Activated naive CD4-positive, alpha-beta T cell treated with anti-CD3 and anti-CD28 coated beads, Interleukin-2, amount 50 U/mL, for 16 hours (primary cell): ENCODE measurements at places on chromosomes 13 and 19.
A peak's percentile ranks its signal among the peaks of the same experiment; 100 is the strongest.

DNA sequence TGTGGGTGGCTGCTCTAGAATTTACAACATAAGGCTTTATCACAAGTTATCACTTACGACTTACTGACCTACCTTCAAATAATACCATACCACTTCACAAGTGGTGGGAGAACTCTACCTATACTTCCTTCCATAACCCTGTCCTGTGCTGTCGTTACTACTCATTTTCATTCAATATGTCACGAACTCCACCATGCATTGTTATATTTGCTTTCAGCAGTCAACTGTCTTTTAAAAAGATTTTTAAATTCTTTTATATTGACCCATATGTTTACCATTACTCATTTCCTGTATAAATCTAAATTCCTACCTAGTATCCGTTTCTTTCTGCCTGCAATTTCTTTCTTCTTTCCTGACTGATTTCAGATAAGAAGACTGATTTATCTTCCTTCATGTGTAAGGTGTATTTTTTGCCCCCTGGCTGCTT is 200.0 kb downstream of the KLF12 start:
- no peak for DNase-seq

DNA sequence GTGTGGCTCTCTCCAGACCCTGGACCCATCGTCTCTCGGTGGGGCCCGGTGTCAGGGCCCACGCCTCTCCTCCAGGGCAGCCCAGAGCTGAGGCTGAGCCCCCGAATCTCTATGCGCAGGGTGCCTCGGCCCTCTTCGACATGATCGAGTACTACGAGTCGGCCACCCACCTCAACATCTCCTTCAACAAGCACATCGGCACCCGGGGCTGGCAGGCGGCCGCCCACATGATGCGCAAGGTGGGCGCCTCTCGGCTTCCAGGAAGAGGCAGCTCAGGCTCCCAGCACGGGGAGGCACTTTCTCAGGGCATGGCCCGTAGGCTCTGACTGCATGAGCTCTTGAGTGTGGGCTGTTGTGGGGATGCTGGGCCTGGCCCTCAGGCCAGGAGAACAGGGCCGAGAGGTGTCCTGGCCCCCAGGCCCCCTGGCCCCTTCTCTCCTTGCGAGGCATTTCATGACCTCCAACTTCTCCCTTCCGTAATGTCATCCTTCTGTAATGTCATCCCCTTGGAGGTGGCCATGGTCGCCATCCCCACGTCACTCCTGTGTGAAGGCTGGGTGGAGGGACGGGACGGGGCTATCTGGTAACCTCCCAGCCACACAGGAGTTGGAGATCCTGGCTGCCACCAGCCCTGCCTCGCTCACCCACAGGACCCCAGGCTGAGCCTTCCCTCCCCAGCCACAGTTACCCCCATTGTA is 19.4 kb downstream of the NKPD1 start:
- no peak for DNase-seq

DNA sequence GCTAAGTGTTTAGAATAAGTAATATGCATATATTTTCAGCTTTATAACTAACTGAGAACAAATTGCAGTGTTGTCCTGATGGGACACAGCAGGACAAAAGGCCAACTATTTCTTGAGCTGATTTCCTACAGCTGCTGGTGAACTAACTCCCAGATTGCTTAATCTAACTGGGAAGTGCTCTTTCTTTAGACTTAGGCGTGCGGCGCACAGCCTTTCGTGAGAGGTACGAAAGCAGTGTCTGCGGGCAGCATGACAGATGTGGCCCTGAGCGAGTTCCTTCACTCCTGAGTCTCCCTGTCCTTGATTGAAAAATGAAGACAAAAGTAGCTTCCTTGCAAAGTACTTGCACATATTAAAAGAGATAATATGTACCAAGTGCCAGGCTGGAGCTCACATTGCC is 47.3 kb upstream of the NPAS1 start:
- no peak for DNase-seq

DNA sequence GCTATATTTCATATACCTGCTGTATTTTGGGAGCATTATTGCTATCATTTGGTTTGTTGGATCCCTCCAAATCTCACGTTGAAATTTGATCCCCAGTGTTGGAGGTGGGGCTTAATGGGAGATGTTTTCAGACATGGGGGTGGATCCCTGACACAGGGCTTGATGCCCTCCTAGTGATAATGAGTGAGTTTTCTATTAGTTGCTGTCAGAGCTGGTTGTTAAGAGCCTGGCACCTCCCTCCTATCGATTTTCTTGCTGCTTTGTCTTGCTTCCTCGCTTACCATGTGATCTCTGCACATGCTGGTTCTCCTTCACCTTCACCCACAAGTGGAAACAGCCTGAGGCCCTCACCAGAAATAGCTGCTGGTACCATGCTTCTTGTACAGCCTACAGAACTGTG is 259.9 kb upstream of the STARD13 start:
- DNase-seq = no peak

DNA sequence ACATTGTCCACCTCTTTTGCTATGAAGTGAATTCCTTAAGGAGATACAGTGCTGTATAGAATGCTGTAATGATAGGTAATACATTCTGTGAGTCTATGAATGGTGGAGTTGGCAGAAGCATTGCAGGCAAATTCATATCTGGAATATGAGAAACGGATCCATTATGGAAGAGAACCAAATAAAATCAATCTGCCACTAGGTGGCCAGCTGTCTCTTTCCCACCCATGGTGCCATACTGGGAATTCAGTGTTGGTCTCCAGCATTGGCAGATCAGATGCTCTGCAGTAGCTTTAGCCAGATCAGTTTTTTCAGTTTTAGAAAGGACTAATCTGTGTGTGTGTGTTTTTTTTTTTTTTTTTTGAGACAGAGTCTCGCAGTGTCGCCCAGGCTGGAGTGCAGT is 27.6 kb downstream of the DNAJC3 start:
- DNase-seq = no peak

GRCh38 chr19:13914777-13915176 is 8.8 kb downstream of the CC2D1A start:
- DNase-seq = no peak

DNA sequence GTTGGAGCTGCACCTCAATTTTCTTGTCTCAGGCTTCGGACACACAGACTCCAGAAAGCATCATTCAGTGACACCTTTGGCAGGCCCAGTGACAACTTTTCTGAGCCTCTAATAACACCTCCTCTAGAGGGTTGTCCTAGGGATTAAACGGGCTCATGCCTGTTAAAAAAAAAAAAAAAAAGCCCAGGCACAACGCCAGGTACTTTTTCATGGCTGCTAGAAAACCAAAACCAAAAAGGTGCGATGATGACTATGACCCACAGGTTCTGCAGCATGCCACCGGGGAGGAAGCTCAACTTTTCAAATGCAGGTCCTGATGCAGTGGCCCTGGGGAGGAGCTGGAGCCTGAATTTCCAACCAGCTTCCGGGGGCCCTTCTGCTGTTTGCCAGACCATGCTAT is 184.2 kb downstream of the ABCC4 start:
- DNase-seq = no peak

DNA sequence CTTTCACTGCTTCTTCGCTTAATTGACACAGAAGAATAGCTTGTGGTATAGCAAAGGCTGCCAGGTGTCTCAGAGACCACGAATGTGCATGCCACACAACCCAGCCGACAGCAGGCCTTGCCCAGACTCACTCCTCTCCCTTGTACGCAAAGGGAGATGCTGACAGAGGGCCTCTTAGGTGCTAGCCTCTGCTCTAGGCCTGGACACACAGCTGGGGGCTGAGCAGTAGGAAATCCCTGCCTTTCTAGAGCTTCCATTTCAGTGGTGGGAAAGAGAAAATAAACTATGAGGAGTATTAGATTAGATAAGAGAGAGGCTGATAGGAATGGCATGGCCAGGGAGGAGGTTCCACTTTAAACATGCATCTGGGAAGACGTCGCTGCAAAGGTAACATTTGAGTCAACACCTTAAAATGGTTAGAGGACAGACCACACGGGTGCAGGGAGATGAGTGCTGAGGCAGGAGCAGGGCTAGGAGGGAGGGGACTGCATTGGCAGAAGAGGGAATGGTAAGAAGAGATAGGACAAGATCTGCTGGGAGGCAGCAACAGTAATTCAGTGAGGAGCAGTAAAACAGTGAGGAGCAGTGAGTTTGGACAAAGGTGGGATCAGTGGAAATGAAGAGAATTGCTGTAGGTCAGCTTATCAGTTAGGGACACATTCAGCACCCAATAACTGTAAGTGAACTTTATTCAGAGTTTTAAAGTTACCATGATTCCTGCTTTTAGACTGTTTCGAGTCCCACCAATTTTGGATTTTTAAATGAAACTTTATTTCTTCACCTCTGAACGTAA is 100.0 kb downstream of the RNF17 start:
- no peak for DNase-seq

- DNase-seq = no peak
Measured at GRCh38 chr19:54042989-54043388, 20.7 kb downstream of the VSTM1 start.

- DNase-seq = no peak
Measured at GRCh38 chr19:38698225-38699026, 45.8 kb downstream of the CAPN12 start.

GRCh38 chr13:94658926-94659597 is 53.3 kb downstream of the SOX21 start:
- no peak for DNase-seq

DNA sequence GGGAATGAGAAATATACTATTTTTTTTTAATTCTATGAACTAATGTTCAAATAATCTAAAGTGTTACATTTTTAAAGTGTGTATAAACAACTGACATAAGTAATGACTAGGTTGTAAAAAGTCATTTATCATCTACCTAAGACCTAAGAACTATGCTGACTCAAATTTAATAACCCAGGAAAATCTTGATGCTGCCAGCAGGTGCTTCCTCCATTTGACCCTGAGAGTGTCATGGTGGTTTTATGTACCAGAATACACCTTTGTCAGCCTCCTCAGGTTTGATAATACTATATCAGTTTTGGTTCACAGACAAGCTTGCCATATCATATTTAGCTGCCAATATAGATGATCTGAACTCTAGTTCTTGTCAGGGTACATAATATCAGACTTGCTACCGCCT is 1151.2 kb downstream of the PCDH17 start:
- no peak for DNase-seq

- no peak for DNase-seq
Measured at GRCh38 chr19:11989112-11989456, 24.2 kb downstream of the ZNF763 start.

- DNase-seq = no peak
Measured at GRCh38 chr13:43831088-43831487, 44.3 kb upstream of the ENOX1 start.

- DNase-seq = no peak
Measured at GRCh38 chr19:4454747-4455718, 2.6 kb downstream of the UBXN6 start.

GRCh38 chr13:104460554-104460953 is 1394.3 kb upstream of the SLC10A2 start:
- no peak for DNase-seq

DNA sequence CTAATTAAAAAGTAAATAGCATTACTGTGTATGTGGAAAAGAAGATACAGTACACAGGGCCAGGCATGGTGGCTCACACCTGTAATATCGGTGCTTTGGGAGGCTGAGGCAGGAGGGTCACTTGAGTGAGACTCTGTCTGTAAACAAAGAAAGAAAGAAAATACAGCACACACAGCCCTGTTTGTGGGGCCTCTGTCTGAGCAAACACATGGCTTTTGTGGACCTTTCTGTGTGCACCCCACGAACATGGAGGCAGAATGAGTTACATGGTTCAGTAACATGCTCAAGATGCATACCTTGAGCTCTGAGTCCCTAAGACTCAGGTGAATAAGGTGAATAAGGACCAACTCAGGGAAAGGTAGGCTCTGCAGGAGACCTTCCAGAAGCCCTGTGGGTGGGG is 20.0 kb upstream of the AMER2 start:
- DNase-seq = no peak

GRCh38 chr13:39374741-39375189 is 228.2 kb downstream of the LHFPL6 start:
- DNase-seq = no peak

- no peak for DNase-seq
Measured at GRCh38 chr19:50893047-50893736, 18.0 kb downstream of the KLK4 start.

GRCh38 chr13:99514801-99515200 is 13.5 kb downstream of the TM9SF2 start:
- no peak for DNase-seq

DNA sequence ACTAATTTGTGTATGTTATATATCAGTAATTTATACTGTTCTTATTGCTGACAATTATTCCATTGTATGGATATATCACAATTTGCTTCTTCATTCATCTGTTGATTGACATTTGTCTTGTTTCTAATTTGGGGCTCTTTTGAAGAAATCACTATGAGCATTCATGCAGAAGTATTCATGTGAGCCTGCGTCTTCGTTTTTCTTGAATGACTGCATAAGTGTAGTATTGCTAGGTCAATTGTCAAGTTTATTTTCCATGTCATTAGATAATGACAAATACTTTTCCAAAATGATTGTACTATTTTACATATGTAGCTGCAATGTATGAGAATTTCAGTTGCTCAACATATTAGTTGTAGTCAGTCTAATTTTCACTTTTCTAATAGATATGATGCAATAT is 1796.9 kb downstream of the SLITRK5 start:
- DNase-seq = no peak

DNA sequence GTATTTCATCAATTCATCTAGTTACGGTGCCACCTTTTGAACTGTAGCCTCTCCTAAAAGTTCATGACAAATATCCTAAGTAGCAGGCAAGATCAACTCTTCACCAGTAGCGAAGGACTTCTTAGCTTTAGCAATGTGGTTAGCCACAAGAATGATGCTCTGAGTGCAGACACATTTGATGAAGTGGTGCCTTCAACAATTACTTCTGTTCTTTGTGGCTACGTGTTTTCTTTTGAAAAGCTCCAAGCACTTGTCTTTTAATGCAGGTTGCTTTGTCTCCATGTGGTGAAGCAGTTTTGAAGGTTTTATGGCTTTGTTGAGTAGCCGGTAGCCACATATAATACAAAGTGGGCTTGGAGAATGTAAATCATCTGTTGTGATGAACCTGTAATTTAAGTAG is 194.7 kb downstream of the B3GLCT start:
- DNase-seq = no peak

- DNase-seq = no peak
Measured at GRCh38 chr13:73687087-73687486, 447.1 kb downstream of the KLF12 start.

GRCh38 chr19:14510311-14511228 is 7.6 kb downstream of the DNAJB1 start:
- no peak for DNase-seq

- no peak for DNase-seq
Measured at GRCh38 chr19:9709305-9709704, 34.4 kb upstream of the ZNF562 start.

GRCh38 chr19:38389957-38390924 is 1.7 kb downstream of the SPRED3 start:
- no peak for DNase-seq

GRCh38 chr13:103272770-103273169 is 206.6 kb upstream of the SLC10A2 start:
- no peak for DNase-seq

- DNase-seq = no peak
Measured at GRCh38 chr19:39187552-39187943, 9.2 kb upstream of the NCCRP1 start.

- peak; percentile 57 for DNase-seq
Measured at GRCh38 chr19:38049105-38049649, 142.2 kb downstream of the SIPA1L3 start.
